ENCODE measurements at places on chromosomes 7 and 10.

GRCh38 chr7:96833676-96834453 lies 124.2 kb upstream of the SEM1 start:
- no peak for DNase-seq

- no peak for DNase-seq
These were observed 14.8 kb downstream of the TSPAN12 start for GRCh38 chr7:120843109-120843508.

GRCh38 chr7:28990200-28990960 lies 32.2 kb upstream of the TRIL start:
- no peak for DNase-seq

GRCh38 chr7:154684666-154685563 lies 318.0 kb downstream of the PAXIP1 start:
- DNase-seq: no peak

DNA sequence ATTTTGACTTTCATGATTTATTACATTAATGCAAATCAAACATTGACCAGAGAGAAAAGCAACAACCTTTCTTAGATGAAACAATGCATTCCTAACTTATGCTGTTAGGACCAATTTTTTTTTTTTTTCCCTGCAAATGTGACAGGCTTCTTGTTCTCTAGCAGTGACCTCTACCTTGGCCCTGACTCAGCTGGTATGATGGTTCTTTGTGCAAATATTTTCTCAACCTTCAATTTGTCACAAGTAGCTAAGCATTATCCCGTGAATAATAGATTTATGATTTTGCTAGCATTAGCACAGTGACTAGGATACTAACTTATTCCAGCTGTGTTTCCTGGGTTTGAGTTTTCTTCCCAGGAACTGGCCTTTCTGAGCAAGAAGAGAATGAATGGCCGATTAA lies 64.9 kb downstream of the PPP1R9A start:
- DNase-seq: no peak

DNA sequence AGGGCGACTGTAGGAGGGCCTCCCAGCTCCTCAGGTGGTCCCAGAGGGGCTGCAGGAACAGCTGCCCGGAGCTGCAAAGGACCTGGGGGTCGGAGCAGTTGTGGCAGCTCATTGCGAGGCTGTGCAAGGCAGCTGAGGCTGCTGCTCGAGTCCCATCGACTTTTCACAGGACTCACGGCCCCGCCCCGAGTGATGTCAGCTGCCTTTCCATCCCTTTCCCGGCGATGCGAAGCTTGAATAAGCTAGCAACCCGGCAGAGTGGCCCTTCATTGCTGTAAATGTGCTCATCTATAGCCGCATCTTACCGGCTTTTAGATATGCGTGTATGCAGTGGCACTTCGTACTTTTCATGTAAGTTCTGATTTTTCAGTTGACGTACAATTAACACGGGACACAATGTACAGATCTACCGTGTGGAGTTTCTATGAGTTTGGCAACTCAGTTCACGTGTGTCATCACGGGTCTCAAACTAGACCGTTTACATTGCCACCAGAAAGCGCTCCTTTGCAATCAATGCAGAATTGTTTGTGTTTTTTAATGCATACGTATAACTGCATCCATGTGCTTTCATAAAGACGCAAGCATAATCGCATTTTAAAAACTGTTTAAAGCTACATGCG lies at the start of gene CH25H:
CH25H (minus strand) TSS at position 137 of the 620 bp plus-strand sequence; CDS start at position 112, 25 bp downstream.
- DNase-seq: no peak

DNA sequence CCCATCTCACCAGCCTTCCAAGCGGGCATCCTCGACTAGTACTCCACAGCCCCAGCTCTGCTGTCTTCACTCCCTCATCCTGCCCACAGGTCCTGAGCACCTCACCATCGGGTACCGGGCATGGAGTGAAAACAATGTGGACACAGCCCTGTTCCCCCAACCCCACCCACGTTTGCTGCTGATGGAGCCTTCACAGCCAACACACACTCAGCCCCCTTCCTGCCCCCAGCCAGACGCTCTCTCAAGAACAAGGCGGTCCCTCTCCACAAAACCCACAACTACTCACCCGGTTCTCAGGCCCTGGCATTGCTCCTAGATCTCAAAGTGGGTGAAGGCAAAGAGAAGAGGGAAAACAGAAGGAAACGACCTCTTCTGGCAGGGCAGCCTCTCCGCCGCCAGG lies 56.1 kb downstream of the SLIT1 start:
- DNase-seq: no peak

DNA sequence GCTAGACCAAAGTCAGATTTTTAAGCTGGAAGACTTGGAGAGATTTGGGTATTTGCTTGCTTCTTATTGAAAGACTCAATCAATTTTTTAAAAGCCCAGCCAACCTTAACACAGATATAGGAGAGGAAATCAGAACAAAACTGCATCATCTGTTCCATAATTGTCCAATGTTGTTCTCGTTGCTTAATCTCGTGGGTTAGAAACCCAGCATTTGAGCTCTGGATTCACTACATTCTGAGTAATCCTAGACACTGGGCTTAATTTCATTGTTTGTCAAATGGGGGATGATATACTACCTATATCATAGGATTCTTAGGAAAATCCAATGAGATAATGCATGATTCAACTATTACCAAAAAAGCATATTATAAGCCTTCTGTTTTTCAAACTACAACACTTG lies 48.9 kb downstream of the CALD1 start:
- no peak for DNase-seq

DNA sequence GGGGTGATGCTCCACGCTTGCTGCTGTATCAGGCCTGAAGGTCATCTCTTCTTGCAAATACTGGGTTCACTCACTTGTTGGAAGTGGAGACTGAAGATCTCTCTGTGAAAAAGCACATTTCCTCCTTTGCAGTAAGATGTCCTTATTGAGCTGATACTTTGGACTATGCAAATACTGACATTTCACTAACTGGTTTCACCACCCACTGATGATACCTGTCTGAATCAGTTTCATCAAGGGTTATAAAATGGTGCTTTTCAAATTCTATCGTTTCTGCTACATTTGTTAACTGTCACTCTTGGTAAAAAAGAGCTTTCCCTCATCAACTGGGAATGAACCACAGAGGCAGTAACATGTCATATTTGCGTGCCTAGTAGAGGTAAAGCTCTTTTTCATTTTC lies 35.5 kb downstream of the RAB19 start:
- DNase-seq: no peak

- DNase-seq: no peak
These were observed 238.1 kb upstream of the CSTF2T start for GRCh38 chr10:51937308-51938140.

DNA sequence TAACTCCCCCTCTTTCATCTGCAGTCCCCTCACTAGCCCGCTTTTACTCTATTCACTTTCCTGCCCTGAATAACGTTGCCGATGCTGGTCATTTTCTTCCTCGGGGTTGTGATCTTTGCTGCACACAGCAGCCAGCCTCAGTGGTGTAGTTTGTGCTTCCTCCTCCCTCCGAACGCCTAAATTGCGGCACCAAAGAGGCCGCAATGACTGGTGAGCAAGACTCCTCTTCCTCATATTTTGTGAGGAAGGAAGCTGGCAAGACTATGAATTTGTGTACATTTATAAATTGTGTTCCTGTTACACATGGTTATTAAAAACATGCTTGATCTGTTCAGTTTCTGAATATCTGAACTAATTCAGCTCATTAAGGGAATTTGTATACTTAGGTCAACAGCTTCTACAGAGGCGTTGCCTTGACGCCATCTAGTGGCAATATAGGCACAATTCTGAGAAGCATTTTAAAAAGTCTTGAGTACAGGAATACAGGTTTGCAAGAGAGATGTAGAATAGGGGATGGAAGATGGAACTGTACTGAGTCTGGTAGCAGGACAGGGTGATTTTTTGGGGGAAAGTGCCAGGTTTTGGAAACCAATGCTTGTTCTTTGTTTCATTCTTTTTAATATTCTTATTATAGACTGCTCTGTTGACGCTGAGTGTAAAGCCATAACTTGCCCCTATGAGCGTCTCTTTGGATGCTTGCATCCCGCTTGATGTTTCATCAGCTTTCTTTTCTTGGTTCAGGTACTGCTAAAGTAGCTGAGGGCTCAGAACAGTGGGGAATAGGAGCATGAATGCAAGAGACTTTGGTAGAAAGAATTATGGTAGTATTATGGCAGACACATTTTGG lies 4.1 kb upstream of the TAS2R5 start:
- DNase-seq: peak; percentile 71

Data from AML-193 (cell line).